Kidney epithelial cell (primary cell): ENCODE measurements at places on chromosomes 16 and 17.

DNA sequence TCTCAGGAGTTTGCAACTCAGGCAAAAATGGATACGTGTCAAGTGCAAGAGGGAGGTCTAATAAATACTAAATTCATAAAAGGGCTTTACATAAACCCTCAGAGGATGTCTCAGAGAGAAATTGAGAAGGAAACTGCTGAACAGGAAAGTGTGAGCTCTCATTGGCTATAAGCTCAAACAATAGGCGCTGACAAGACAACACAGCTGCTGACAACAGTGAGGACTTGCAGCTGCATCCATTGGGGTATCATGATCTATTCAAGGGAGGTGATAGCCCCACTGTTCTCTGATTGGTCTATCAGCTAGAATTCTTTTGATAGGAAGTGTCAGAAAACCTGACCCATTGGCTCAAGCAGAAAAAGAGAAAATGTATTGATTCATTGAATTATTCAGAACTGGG is 187.2 kb downstream of the CBLN1 start:
- no peak for DNase-seq

DNA sequence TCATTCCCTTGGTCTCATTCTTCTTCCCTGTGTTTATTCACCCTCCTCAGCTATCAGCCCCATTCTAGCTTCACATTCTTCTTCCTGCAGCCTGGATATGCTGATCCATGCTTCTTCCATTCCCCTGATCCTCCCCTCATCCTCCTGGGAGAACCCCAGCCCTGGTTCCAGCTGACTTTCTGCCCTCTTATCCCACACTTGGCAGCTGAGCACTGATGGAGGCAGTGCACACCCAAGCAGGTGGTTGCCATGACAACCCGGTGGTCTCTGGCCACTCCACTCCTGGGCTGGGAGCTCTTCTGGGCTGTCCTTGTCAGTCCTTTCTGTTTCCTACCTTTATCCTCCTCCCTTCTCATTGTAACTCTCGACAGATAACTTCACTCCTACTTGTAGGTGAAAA is 16.7 kb upstream of the TUBG2 start:
- DNase-seq = no peak

DNA sequence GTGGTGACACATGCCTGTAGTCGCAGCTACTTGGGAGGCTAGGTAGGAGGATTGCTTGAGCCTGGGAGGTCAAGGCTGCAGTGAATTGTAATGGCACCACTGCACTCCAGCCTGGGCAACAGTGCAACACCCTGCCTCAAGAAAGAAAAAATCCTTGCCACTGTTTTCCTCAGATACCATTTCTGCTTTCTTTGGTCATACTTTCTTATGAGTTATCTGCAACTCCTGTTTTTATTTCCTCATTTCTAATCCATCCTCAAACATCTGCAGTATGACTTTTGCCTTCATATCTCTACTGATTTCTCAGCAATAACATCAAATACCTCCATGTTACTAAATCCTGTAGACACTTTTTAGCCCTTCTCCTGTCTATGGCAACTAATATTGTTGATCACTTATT is 3.1 kb upstream of the AP2B1 start:
- no peak for DNase-seq

GRCh38 chr17:81931189-81931556 is 3.6 kb upstream of the MAFG start:
- no peak for DNase-seq

- no peak for DNase-seq
Observed at GRCh38 chr17:75614006-75614405, 19.2 kb upstream of the SMIM5 start.

- DNase-seq = no peak
Observed at GRCh38 chr16:68948230-68948910, 105.0 kb downstream of the TANGO6 start.

DNA sequence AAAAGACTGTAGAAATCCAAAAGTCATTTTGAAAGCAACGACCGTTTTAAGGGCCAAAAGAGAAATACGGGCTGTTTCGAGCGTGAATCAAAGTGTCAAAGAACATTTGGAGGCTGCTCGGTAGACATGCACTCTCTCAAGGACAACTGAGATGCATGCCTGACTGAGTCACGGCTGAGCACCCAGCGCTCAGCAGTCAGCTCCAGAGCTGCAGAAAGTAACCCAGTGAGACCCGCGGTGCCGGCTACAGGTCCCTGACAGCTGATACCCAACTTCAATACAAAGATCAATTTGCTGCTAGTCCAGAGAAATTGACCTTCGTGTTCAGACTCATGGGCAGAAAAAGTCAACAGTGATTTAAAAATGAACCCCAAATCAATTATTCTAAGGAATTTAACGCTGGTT is 214.9 kb downstream of the STX8 start:
- no peak for DNase-seq
